Epithelial cell of proximal tubule (primary cell): ENCODE measurements at places on chromosomes 5 and 9.

- peak; percentile 37 for DNase-seq
These were observed 256.7 kb downstream of the CDH12 start for GRCh38 chr5:22596404-22596970.

DNA sequence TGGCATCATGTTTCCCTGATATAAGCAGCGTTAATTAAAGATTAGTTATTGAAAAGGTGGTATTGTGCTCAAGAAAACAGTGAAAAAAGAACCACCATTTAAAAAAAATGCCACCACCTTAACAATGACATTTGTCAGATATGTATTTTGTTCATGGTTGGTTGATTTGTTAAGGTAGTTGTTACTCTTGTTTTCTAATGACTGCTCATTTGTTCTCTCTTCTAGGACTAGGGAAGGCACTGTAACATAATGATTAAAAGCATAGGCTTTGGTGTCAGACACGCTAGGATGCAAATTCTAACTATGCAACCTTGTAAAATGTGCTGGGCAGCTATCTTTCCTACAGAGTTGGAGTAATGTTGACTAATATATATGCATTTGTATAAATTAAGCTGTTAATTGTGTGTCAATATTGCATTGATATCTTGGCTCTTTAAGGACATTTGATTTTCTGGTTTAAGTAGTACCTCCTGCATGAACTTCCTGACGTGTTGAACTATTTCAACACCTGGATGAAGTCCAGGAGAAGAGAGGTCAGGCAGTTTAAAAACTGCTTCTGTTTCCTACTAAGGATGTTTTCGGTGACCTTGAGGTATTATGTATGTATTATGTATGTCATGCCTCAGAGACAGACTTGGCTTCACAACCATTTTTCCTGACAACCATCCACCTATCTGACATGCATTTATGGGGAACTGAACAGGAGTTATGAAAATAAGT lies 77.8 kb downstream of the MUSK start:
- DNase-seq, result no peak

DNA sequence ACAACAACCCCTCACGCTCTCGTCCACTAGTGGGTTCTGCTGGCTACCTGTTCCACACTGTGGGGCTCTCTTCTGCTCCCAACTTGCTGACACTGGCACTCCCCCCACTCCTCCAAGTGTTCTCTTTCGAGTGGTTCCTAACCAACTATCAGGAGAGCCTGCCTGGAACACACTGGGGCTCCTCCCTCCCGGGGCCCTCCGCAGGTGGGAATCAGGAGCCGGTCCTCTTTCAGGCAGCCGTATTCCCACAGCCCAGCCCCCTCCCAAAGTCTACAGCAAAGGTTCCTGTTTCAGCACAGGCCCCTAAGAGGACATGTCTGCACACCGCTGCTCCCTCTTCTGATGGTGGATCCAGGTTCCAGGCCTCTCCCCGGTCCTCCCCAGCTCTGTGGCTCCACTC lies 165.9 kb downstream of the FSTL4 start:
- no peak for DNase-seq

GRCh38 chr5:57324181-57324580 lies 150.3 kb downstream of the GPBP1 start:
- DNase-seq, result no peak

GRCh38 chr5:15003511-15003920 lies 131.9 kb upstream of the ANKH start:
- no peak for DNase-seq

DNA sequence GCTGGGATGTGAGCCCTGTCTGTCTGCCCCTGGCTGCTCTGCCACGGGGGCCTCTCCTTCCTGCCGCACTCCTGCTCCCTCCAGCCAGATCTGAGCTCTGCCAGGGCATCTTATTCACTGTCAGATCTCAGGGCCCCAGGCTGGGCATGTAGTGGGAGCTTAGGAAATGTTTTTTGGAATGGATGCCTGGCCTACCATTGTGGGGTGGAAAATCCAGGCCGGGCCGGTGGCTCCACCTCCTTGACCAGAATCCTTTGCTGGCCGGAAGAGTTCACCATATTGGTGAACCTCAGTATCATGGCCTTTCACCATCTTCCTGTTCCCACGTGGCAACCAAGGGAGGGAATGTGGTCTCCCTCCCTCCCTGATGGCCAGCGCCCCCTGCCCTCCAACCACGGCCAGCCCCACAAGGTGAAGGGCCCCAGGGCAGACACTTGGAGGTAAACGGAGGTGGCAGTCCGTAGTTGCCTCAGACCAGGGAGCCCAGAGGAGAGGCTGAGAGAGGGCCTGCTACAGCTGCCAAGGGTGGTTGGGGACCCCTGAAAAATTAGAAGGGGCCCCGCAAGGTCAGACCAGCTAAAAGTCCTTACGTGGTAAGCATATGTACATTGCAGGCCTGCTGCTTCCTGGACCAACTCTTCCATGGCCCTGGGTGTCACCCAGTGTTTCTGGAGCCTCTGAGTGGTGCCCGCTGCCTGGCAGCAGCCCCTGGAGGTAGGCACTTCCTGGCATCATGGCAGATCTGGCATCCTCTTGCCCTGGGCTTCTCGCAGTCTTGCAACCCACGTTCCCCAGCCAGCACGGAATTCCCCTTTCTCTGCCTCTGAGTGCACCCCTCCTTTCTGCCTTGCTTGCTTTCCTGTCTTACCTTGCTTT lies 153.3 kb downstream of the RGS3 start:
- no peak for DNase-seq

DNA sequence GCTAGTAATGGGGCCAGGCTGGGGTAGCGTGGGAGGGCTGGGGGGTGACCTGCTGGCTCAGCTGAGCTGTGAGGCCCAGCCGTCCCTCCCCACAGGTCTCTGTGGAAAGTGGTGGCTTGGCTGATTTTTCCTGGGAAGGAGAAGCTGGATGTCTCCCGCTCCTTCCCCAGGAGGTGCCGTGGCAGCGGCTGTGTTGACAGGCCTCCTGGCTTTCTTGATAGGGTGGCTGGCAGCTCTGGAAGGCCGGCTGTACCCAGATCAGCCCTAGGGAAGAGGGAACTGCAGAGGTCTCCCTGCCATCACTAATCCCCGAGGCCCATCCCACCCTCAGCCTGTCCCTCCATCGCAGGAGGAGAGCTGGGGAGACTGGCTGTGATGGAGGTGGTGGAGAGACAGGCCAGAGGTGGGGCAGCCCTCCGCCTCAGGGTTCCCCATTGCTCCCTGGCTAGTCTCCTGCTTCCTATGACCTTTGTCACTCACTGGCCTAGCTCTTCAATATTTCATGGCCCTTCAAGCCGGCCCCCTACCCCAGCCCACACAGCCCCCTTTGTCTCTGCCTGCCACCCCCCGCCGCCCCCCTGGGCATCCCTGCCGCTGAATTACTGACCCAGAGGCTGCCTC lies 6.8 kb downstream of the CXXC5 start:
- DNase-seq, result no peak

DNA sequence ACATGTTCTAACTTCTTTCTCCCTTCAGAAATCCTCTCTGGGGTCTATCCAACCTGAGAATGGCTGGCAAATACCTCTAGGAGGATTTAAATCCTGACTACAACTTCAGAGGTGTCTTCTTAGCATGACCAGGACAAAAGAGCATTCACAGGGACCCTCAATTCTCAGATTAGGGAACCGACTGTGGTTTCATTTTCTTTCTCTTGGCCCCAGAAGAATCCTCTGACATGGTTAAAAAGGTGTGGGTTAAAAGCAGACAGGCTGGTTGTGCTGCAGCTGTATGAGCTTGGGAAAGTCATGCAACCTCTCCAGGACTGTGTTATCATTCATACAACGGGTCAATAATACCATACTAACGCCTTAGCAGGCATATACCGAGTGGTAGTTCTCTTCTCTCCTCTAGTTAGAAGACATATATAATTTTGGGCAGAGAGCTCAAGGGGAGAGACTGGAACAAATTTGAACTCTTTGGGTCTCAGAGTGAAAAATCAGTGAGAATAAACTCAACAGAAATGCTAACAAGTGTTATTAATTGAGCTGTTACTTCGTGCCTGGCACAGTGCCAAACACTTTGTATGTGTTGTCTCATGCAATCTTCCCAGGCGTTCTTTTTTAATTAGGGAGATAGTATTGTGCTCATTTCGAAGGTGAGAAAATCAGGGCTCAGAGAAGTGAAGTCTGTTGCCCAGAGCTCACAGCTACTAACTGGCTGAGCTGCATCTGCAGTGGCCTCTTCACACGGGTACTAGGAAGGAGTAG lies 35.2 kb downstream of the INSYN2B start:
- DNase-seq, result no peak

GRCh38 chr9:134985451-134985850 lies 67.7 kb upstream of the FCN1 start:
- no peak for DNase-seq

DNA sequence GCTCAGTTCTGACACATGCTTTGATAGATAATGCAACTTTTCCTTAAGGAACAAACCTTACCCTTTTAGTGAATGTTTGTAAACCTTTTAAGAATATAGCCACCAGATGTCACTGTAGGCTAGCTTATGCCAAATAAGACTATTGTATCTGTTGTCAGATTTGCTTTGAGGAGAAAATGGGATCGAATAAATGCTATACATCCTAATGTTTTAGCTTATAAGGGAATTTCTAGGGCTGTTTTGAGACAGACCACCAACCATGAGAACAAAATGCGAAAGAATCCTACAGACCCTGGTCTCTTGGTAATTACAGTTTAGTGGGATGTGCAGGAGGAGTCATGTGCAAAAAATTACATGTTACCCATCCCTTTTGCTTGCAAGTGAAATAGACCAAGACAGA lies 127.6 kb upstream of the NMUR2 start:
- DNase-seq, result peak; percentile 31

DNA sequence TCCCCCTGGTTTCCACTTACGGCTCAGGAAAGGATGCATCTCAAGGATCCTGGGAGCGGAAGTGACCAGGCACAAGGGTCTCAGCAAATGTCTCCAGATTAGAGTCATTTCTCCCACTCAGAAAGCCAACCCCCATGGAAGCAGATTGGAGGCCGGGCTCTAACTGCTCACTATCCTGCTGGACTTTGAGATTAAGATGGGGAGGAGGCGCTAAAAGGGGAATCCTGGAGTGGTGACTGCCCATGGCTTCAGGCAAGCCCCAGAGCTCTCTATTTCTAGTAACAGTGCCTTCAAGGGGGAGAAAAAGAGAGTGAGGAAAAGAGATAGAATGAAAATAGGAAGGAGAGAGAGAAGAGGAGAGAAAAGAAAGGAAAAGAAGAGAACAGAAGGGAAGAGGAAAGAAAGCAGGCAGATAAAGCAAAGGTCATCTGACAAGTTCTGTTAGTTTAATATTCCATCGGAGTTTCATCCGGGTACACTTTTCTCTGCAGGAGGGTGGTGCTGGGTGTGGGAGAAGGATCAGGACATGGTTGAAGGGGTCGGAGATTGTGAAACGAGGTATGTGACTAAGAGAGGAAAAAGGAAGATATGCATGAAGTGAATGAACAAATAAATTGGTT lies at the start of gene AGXT2:
TSS of gene AGXT2 (minus strand) at position 165 of the 620 bp plus-strand sequence. CDS start at position 108, 57 bp downstream.
- peak; percentile 83 for DNase-seq

DNA sequence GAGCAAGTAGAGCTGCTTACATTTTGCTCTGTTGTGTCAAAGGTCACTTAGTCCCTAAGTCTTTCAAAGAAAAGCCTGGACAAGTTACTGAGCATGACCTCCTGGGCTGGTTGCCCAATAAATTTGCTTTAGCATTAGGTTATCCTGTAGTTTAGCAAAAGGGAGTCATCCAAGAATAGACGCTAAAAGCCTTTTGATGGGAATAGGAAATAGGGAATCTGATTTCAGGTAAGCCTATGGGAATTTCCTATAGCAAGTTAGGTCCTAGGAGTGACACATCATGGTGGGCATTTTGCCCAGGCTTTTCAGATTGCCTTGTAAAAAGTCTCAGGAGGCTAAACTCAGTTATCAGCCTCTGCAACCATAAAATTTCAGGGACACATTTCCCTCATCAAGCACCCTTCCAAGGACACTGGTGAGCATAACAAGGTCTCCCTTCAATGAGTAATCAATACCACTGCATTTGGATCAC lies 67.6 kb upstream of the RANBP3L start:
- DNase-seq, result no peak

GRCh38 chr5:93343570-93343969 lies 237.4 kb downstream of the NR2F1-AS1 start:
- DNase-seq, result no peak

- no peak for DNase-seq
These were observed 17.5 kb downstream of the CDH12 start for GRCh38 chr5:22835686-22836085.

- no peak for DNase-seq
These were observed 466.2 kb downstream of the KDM4C start for GRCh38 chr9:7223981-7224380.

- DNase-seq, result no peak
These were observed 52.0 kb upstream of the KLF4 start for GRCh38 chr9:107541523-107541922.

DNA sequence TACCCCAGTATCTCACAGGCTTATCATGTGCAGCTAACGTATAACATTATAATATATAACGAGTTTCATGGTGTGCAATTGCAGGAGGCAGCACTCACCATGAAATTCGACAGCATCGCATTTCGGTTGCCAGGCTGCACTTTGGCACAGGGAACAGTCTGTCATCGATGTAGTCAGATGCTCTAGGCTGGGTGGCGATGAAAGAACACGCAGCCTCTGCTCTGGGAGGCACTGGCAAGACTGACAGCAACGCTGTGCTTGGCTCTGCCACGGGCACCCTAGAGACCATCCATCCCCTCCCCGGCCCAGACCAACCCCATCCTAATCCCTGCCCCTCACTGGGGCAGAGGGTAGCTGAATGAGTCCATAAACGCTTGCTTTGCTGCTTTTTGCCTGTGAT lies 290.8 kb downstream of the MED10 start:
- no peak for DNase-seq

- DNase-seq, result no peak
These were observed 161.0 kb downstream of the SLC25A46 start for GRCh38 chr5:110899566-110900412.
